ENCODE measurements at places on chromosomes 3 and 15. TPM values are rescaled to one million over a fixed set of nuclear protein-coding genes. Genes with fewer than 3 reads are reported as not detected.
A peak's percentile ranks its signal among the peaks of the same experiment; 100 is the strongest.

RPL22L1 gene
- 29.2 TPM for total RNA-seq

DNA sequence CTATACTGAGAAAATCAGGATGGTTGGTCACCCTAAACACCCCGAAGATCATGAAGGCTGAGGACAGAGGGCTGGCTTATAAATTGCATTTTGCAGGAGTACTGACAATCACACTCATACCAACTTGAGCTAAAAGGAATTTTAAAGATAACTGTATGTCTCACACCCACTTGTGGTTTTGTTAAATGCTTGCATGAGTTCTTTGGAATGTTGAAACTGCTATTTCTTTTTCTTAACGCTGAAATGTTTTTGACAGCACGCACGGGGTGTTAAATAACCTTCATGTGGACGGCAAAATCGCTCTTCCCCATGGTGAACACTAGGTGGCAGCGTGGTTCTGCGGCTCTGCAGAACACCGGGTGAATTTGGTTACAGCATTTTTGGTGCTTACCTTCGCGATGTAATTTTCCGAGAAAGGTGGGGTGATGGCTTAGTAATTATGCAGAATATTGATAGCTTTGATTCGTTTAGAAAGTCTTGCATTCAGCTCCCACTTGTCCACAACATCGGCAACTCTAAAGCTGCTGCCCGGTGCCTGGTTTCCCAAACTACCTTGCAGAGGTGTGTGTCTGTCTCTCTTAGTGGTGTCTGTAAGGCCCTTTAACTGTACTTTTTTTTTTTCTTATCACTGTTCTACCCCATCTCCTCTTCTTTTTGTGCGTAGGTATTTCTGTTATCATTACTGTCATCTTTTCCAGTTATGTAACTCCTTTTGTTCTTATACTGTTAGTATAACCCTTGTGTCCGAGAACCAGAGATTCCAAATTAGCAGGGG is 51.7 kb downstream of the ARNT2 start:
- no peaks in the 10 kb centered on the region for H3K36me3 ChIP-seq
- peak; percentile 49 for DNase-seq
- H3K4me1 ChIP-seq: no peaks in the 10 kb centered on the region

DNA sequence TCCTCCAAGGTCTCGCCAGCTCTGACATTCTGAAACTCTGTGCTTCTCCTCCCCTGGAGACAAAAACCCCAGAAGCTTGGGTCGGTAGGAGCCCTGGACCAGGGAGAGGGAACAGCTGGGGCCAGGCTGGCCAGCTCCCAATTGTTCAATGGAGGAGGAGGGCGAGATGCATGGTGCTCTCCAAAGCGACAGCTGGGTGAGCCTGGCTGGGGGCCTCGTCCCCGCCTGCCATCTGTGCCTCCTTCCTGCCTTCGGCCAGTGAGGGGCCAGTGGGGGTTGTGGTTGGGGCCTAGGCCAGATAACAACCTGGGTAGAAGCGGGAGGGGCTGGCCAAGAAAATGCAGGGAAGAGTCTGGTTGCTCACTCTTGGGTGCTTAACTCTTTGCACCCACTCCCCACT is 79.4 kb downstream of the CORO2B start:
- no peaks in the 10 kb centered on the region for H3K27me3 ChIP-seq
- no peak overlapping the region for H3K4me3 ChIP-seq
- DNase-seq: no peak
- no peaks in the 10 kb centered on the region for H3K36me3 ChIP-seq
- no peaks in the 10 kb centered on the region for H3K4me1 ChIP-seq
- H3K27ac ChIP-seq: no peak overlapping the region

GRCh38 chr3:9293076-9293475 is 43.6 kb upstream of the SRGAP3 start:
- H3K27ac ChIP-seq: no peak overlapping the region
- H3K4me3 ChIP-seq: no peak overlapping the region
- H3K36me3 ChIP-seq: no peaks in the 10 kb centered on the region
- no peak for DNase-seq

C3orf18 gene
- 29.7 TPM for total RNA-seq

RYR3 gene
- 0.32 TPM for total RNA-seq

DNA sequence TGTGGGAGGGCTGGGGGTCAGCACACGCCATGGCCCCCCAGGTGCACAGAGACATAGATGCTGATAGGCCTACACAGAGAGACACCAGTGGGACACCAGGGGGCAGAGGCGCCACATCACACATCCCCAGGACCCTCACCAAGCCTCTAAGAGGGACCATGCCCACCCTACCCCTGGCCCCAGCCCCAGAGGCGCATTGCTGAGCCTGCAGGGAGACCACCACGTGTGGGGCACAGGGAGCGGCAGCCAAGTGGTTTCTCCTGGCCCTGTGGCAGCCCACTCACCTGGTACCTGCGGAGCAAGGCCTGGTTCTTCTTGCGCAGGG is 1.2 kb downstream of the CCDC9B start:
- H3K36me3 ChIP-seq: peaks cover 6% of the 10 kb centered on the region
- no peak for DNase-seq
- peak overlapping the region; percentile 95 for H3K27ac ChIP-seq
- H3K4me1 ChIP-seq: peaks cover 30% of the 10 kb centered on the region
- H3K27me3 ChIP-seq: no peaks in the 10 kb centered on the region
- peak overlapping the region; percentile 38 for H3K4me3 ChIP-seq

All from heart left ventricle (tissue), 16 donors.